HAP-1 (cell line): ENCODE measurements at places on chromosomes 12 and 14.
A peak's percentile ranks its signal among the peaks of the same experiment; 100 is the strongest.

DNA sequence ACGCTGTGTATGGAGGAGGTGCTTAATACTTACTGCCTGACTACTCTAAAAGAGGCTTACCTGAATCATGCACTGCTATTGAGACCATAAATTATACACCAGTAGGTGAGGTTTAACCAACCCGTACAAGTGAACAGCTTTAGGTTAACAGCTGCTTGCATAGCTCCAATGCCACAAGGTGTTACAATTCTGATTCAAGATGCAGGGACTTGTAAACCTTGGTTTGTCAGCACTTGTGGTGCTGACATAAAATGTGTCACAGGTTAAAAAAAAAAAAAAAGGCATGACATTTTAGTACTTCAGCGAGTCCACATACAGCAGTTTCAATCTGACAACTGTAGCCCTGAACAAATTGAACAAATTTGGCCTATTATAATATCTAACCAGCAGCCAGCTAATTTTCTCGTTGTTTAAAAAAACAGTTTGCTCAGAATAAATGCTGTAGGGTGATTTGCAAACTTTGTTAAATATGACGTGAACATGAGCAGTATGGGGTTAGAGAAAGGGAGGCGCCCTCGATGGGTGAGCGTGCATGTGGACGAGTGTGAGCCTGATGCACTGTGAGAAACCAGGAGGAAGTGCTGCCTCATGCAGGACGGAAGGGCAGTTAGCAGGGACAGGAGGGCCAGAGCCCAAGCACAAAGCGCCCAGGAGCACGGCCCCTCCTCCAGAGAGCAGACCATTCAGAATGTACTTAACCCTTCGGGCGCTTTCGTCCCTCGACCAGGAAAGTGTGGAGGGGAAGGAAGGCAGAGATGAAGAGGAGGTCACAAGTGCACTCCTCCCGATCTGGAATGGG is 44.7 kb downstream of the TCHP start:
- DNase-seq = no peak

- no peak for DNase-seq
Observed at GRCh38 chr14:62914025-62914424, 131.2 kb downstream of the KCNH5 start.

GRCh38 chr12:91577586-91578539 is 395.2 kb upstream of the DCN start:
- peak; percentile 49 for DNase-seq

- DNase-seq = peak; percentile 62
Observed at GRCh38 chr12:19402743-19403431, 36.4 kb upstream of the AEBP2 start.

DNA sequence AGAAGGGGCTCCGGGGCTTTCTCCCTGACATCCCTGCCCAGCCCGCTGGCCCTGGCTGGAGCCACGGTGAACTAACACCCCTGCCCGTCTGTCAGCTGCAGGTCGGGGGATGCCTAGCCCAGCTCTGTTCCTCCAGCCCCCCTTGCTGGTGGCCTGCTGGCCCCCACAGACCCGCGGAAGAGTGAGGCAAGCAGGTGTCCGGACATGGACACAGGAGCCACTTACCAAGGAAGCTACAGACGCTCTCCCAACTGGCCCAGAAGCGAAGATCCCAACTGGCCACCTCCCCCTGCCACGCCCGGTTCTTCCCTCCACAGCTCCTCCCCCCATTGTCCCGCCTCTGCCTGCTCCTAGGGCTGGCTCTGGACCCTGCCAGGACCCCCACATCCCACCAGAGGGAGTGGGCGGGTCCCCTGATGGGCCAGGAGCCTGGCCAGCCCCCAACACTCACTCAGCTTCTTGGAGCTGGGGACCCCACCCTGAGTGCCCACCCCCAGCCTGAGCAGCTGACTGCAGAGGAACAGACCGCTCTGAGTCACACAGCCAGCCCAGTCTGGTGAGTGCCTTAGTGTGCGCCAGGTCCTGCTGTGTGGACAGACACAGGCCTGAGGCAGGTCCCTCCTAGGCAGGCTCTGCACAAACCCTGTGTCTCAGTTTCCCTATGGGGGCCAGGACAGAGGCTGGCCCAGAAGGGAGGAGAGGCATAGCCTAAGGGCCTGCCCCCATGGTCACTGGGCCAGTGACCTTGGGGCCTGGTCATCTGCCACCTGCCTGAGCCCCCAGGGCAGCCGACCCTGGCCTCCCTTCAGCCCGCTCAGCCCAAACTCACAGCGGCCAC is 7.7 kb downstream of the AHNAK2 start:
- no peak for DNase-seq

- no peak for DNase-seq
Observed at GRCh38 chr12:2344885-2345284, 292.1 kb downstream of the CACNA1C start.

- peak; percentile 20 for DNase-seq
Observed at GRCh38 chr12:72889791-72890190, 617.6 kb downstream of the TRHDE start.

DNA sequence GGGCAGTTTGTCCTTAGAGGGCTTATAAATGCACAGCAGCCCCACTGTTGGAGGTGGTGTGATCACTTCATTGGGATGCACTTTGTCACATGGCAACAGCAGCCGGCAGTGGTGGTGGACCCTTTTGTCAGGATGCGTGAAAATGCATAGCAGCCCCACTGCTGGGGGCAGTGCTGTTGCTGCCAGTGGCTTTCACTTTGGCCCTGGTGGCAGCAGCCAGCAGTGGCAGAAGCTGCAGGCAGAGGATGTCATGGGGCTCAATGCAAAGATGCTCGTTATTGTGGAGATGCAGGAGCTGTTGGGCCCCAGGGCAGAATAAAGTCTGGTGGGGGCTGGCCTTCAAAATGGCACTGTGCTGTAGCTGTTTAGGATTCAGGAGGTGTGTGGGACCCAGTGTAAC is 173.0 kb upstream of the DAAM1 start:
- no peak for DNase-seq

GRCh38 chr12:4372653-4373052 is 6.9 kb downstream of the FGF23 start:
- no peak for DNase-seq

DNA sequence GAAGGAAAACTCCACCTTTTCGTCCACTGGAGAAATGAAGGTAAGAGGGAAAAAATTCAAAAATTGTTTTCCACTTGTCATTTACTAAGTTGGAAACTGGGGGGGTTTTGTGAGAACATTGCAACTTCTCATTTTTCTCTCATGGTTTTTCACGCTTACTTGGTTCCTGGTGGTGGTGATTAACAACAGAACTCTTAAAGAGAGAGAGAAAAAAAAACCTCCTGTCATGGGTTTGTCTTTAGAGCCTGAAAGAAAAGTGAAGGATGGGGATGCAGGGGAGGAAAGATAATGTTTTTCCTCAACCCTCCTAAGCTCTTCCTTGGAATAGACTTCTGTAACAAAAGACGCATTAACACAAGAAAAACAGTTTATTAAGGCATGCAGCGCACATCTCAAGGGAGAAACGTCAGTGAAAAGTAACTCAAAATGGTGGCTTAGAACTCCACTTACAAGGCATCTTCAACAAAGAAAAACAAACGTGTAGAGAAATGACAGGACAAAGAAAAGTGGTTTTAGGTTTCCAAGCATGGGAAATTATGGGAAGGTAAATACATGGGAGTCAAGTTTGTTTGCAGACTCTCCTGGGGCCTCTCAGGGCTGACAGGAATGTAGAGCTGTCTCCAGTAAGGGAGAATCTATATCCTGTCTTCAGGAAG is 81.9 kb upstream of the ATF7IP start:
- peak; percentile 83 for DNase-seq

GRCh38 chr12:6059221-6059620 is 65.2 kb downstream of the VWF start:
- no peak for DNase-seq

GRCh38 chr12:112236786-112237185 is 111.4 kb downstream of the TRAFD1 start:
- DNase-seq = no peak

DNA sequence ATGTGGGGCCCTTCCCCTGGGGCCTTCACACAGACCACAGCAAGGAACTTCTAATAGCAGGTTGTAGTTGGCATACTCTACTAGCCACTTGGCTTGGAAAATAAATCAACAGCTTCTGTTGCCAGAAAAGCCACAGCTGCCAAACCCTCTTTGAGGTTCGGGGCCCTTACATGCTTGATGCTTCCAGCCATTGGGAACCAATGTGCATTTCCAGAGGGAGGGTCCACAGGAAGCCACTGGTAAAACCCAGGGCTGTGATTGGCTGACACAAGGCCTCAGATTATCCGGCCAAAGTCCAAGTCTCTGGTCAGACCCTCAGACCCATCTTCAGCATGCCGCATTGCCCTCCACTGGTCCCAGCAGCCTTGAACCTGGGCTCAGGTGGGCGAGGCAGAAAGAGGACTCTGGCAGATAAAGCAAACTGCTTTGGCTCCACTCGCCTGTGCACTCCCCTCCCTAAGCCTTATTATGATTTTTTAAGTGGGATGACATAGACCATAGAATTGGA is 214.4 kb downstream of the BCL11B start:
- DNase-seq = no peak

DNA sequence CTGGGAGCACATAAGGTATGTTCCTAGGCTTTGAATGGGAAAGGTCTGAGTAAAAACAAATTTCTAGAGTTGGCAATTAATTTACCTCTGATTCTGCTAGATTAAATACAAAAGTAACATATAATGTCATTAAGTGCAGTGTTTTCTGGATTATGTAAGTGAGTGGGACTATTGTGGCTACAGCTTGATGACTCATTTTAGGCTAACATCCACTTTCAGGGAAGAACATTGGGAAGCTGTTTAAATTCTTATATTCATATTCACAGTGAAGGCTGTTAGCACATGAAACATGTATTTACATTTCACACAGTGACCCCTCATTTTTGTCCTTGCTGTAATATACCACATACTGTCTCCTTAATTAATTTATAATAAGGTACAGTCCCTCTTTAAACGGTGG is 13.2 kb upstream of the BMAL2 start:
- DNase-seq = no peak

DNA sequence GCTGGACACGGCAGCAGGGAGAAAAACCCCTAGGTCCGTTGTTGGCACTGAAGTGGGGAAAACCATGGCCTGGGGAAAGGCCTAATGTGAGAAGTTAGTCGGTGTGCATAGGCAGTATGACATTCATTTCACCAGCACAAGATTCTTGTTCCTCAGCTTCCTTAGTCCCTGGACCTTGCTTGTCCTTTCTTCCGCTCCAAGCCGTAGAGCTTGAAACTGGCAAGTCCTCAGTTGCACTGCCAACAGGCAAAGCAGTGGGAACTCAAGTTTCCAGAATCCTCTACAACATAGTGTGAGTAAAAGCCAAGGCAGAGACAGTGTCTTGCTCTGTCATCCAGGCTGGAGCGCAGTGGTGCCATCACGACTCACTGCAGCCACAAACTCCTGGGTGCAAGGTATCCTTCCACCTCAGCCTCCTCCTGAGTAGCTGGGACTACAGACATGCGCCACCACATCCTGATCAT is 138.5 kb upstream of the AMIGO2 start:
- no peak for DNase-seq

DNA sequence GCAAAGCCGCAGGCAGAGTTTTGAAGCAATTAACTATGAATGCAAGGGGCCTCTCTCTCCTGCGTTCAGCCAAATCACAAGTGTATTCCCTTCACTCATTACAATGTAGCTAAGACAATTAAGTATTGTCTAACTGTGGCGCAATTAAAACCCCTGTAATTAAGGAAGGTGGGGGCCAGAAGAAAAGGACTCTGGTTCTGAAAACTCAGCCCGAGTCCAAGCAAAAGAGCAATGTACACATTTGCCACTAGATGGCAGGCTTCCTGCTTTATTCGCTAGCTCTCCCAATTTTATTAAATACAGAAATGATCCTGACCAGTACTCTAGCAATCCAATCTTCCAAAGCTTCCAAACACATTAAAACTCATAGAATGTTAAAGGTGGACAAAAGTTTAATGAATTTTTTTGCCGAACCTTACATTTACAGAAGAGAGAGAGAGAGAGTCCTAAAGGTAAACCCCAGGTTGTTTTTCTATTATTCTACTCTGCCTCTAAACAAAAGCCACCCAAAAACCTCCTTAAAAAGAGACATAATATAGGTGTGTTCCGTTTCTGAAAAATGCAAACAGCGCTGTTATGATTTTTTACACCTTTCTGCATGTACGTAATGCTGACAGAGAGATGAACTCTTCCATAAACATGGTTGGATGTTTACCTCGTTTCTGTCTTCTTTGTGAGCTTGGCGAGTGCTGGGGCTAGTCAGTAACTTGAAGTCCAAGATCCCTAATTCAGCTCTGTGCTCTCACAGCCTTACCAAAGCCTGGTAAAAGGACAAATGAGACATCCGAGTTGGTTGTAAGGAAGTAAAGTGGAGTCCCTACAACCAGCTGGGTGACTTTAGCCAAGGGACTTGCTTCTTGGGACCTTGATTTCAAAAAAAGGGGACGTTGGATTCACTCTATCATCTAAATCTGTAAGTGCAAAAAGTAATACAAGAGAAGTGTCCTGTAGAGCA is 50.9 kb upstream of the VASH1 start:
- DNase-seq = peak; percentile 48

DNA sequence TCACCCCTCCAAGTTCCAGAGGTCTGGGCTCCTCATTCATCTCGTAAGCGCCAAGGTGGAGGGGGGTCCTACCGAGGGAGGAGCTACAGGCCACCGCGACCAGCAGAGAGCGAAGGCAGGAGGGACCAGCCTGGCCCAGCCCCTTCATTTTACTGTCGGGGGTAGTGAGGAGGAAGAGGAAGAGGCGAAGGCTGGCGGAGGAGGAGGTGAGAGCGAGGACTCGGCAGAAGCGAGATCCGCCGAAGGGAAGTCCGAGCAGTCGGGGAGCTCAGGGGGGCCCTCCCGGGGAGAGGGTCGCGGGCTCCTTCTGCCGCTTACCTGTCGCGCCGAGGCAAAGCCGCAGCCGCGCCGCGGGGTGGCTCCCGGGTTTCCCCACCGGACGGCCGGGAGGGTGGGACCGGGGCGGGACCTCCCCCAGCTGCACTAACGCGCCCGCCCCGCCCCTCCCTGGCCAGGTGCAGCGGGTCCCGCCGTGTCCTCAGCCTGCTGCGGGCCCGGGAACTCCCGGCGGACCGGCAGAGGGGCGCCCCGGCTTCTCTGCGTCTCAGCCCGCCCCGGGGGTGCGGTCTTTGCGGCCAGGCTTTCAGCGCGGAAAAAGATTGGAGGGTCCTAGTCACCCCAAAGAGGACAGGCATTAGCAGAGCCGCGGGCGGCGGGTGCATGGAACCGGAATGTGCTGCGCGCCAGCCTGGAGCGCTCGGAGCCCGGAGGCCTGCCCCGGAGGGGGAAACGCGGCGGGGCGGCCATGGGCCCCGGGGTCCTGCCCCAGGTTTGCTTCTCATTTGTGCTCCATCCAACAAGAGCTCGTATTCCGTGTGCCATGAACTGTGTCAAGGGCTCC is at the start of gene GALNT6:
Gene GALNT6, minus strand, starts transcription at position 124 of the 841 bp plus-strand sequence. CDS start 11,625 bp downstream, outside the sequence.
- peak; percentile 80 for DNase-seq

GRCh38 chr12:27821259-27821973 is 41.4 kb upstream of the MANSC4 start:
- DNase-seq = peak; percentile 70

GRCh38 chr14:51246032-51246431 is 6.0 kb downstream of the TMX1 start:
- no peak for DNase-seq

DNA sequence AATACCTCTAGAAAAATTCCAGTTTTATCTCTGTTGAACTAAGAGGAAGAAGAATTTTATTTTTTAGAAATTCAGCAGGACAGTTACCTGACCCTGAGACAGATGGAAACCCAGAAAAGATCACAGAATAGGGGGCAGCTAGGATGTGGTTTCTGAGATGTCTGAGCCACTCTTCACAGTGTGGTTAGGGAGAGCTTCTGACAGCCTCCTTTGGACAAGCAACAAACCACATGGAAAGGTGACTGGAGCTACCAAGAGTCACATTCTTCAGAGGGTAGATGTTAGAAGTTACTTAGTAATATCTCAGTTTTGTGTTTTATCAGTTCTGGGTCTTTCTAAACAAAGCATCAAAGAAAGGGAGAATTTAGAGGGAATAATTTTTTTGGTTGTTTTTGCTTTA is 117.3 kb upstream of the NAP1L1 start:
- DNase-seq = no peak
